ENCODE measurements at places on chromosomes 6 and 20.

DNA sequence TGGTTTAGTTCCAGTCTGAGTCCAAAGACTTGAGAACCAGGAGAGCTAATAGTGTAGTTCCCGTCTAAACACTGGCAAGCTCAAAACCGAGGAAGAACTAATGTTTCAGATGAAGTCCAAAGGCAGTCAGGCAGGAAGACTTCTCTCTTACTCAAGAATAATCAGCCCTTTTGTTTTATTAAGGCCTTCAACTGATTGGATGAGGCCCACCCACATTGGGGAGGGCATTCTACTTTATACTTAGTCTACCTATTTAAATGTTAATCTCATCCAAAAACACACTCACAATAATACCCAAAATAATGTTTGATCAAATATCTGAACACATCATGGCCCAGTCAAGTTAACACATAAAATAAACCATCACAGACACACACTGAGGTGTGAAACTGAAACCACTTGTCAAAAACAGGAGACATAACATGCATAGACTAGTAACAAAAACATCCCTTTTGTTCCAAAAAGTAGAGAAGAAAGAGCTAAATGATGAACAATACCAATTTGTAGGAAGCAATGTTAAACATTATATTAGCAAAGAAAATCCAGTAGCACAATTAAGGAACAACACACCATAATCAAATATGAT lies 50.2 kb upstream of the SENP6 start:
- peak; percentile 66 for DNase-seq

DNA sequence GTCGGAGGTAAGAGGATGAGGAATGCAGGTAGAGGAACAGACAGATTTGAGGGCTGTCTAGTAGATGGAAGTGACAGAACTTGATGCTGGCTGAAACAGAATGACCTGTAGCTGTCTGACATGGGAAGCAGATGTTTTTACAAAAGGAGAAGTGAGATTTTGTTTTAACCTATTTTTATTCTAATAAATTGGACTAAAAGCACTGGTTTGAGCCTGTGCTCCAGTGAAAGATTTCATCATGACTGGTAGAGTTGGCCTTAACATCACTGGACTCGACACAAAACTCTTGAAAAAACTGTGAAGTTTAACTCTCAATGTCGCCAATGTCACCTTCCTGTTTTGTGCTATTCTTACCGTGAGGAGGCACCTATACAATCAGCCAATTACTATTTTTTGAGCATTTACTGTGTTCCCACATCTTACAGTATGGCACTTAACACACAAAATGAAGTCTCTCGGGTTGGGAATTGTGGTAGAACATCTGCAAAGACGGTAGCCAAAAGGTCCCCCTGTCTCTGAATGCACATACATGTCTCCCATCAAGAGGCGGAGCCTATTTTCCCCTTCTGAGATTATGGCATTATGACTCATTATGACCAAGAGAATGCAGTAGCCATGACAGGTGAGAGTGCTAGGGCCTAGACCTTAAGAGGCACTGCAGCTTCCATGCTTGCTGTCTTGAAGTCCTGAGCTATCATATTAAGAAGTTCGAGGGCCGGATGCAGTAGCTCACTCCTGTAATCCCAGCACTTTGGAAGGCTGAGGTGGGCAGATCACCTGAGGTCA lies 93.2 kb downstream of the FOXF2 start:
- DNase-seq = peak; percentile 9

- no peak for DNase-seq
Observed at GRCh38 chr20:58117944-58118343, 110.5 kb downstream of the ANKRD60 start.

DNA sequence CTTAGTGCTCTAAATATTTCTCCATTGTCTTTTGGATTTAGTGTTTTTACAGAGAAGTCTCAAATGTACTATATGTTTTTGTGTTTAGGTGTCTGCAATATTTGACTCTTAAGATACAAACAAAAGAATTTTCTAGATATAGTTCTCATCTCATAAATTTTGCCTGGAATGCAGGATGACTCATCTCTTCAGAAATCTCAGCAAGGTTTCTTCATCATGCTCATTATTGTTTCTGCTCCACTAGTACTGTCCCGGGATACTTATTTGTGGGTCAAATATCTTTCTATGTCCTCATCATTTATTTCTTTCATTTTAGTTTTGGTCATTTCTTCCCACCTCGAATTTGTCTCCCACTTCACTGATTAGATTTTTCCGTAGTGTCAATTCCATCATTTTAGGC lies 9.5 kb downstream of the AHI1 start:
- no peak for DNase-seq

DNA sequence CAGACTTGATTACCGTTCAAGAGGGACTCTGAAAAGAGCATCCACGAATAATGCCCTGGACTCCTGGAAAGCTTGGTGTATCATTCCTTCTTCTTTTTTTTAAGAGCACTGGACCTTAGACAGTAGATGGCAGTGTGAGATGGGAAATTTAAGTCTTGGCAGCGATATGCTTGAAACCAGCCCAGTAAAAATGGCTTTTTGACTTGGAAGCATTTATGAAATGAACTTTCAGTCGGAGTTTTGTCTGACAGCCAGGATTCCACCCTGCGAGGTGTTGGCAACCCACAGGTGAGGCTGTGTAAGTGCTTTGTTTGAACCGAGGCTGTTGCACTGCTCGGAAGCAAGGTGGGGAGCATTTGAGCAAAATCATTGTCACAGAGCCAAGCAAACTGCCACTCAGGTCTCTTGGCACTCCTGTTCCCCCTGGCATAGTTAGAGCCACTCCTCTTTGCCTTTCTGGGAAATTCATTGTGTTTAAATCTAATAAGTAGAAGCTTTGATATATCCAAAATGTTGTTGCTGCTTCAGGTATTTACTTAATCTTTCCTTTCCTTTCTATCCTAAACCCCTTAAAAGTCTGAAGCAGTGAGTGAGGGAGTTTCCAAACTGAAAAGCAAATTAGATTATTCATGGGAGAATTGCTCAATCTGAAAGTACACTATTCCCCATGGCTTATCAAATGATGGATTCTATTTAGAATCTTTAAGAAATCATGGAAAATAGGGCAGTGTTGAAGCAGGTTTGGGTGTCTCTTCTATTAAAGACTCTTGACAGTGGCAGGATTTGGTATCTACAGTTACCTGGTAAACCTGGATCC lies 272.8 kb upstream of the SLC35B3 start:
- peak; percentile 42 for DNase-seq

GRCh38 chr6:135505648-135506047 lies 8.1 kb upstream of the AHI1 start:
- no peak for DNase-seq
